NCI-H1436 (cell line): ENCODE measurements at places on chromosomes 1 and 21.
A peak's percentile ranks its signal among the peaks of the same experiment; 100 is the strongest.

- DNase-seq = no peak
Measured at GRCh38 chr21:28875078-28875477, 117.6 kb downstream of the LTN1 start.

GRCh38 chr1:87684713-87685205 lies 356.1 kb downstream of the LMO4 start:
- peak; percentile 16 for DNase-seq

- DNase-seq = no peak
Measured at GRCh38 chr1:240395336-240395735, 216.6 kb downstream of the GREM2 start.

- no peak for DNase-seq
Measured at GRCh38 chr1:25700626-25701025, 84.0 kb downstream of the MAN1C1 start.

DNA sequence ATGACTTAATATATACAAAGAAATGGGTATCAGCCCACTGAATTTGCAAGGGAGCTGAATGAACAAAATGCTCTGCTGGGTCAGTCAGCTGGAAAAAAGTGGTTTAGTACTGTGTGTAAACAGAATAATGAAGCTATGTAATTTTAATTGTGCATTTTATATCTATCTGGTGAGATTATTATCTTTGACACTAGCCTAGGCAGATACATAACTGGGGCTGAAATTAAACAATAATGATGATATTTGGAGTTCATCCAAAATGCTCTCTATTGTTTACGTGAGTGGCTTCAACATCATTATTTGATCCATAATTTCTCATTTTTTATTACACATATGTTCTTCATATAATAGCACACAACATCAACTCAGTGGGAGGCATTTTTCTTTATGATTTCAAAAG lies 208.5 kb upstream of the SNX7 start:
- no peak for DNase-seq

DNA sequence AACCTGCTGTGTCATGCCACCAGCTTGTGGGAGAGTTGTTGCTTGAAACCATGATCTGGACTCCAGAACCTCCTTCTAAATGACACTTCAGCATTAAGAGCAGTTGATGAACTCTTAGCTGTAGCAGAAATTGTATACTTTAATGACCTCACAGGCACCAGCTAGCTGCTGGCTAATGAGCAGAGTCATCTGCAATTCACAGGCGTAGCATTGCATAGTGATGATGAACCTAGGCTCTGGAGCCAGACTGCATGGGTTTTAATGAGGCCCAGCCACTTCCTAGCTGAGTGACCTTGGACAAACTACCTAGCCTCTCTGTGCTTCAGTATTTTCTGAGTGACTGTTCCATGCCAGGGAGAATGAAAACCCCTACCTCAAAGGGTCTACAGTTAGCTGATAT lies 407.1 kb downstream of the LMO4 start:
- peak; percentile 37 for DNase-seq

GRCh38 chr1:20850021-20850420 lies 62.9 kb upstream of the HP1BP3 start:
- DNase-seq = no peak

- DNase-seq = peak; percentile 62
Measured at GRCh38 chr1:246012341-246012740, 494.7 kb downstream of the SMYD3 start.

GRCh38 chr1:200510228-200510623 lies 100.4 kb upstream of the ZNF281 start:
- peak; percentile 87 for DNase-seq

DNA sequence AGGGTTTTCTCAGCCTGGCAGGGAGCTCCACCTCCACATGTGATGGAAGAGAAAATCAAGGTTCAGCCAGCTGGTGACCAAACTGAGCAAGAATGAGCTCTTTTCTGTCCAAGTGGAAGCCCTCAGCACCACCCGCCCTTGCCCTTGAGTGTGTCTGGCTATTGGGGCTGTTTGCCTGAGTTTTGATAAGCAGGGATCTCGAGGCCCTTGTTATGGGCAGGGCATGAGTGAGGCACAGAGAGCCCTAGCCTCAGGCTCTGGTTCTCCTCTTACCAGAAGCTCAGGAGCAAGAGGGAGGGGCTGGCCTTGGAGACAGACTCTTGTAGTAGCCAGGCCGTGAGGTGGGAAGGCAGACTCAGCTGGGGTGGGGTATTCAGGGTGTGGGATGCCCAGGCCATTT lies 37.5 kb upstream of the ARF1 start:
- no peak for DNase-seq

GRCh38 chr1:79551321-79551720 lies 544.8 kb upstream of the ADGRL4 start:
- no peak for DNase-seq

- no peak for DNase-seq
Measured at GRCh38 chr21:33377221-33377920, 25.8 kb upstream of the IFNGR2 start.

- no peak for DNase-seq
Measured at GRCh38 chr1:221497046-221497445, 244.8 kb downstream of the DUSP10 start.

DNA sequence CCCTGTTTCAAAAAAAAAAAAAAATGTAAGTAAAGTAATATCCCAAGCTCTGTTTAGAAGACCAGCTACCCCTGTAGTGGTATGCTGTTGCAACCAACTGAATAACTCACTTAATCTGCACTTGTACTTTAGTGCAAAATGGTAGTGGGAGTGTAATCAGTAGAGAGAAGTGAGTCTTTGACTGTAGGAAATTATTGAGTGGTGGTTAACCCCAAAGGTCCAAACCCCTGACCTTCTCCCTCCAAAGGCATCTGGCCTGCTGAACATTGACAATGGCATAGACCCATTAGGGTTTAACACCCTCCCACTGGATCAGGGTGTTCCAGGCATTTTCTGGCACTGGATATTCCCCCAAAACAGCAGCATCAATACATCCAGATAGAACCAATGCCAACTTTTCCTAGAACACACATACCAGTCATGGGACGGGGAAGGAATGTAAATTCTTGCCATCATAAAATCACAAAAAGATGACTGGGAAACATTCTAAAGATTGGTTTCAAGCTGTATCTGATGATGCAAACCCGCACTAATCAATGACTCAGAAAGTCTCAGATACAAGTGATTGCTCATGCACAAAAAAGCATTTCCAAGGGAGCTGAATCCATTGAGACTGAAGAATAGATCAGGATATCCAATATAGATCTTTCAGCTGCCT lies 110.3 kb downstream of the MRPL39 start:
- no peak for DNase-seq

GRCh38 chr21:17441370-17441769 lies 71.5 kb upstream of the CXADR start:
- DNase-seq = no peak

GRCh38 chr1:200028586-200029034 lies 1.1 kb downstream of the NR5A2 start:
- DNase-seq = no peak

DNA sequence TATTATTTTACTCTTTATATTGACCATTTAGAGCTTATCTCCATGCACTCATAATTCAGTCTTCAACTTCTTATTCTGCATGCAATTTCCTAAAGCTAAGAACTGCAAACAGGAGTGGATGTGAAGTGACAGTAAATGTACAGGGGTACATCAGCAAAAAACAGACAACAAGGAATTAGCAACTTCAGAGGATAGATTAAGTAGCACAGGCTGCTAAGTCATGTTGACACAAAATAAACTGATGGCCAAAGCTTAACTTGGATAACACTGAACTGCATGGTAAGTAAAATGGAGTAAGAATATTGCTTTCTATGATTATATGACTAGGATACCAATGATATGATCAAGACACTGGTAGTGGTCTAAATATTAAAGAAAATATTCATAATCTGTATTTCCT lies 66.5 kb downstream of the USP24 start:
- no peak for DNase-seq

DNA sequence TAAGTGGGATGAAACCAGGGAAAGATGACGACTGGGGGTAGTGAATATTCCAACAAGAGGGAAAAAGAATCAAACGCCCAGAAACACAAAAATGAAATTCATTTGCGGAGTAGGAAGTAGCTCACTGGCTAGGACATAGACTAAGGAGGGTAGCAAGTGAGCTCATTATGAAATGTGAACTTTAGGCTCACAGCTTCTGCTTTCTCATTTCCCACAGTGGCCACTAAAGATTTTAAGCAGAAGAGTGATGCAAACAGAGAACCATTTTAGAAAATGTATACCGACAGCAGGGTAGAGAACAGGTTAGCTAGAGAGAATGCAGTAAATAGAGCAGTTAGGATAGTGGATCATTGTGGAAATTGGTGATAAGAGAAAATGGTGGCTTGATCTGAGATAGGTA lies 3.5 kb downstream of the CD48 start:
- no peak for DNase-seq

DNA sequence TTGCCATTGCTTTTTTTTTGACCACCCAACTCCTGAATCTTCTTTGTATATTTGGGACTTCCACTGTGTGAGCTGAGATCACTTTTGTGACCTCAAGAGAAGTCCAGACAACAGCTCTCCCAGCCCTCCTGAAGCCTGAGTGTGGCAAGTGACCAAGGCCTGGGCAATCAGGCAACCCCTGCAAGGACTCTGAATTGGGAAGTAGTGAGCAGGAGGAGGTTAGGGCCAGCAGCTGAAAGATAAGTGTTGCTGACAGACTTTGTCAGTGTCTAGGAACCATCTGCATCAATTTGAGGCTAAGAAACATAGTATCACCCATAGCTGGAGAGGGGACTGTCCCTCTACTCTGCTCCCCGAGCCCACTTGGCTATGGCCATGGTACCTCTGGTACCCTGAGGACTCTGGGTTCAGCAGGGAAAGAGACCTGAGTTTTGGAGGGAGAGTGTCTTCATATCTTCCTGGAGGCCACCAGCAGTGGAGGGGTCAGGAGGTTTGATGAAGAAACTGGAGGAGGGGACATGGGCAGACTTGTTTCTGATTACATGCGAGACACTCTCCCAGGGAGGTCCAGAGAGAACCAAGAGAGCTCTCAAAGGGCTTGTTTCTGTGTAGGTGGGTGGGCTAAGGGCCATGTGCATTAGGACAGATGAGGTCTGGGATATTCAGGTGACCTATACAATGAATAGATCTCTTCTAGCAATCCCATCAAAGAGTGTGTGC lies 147.0 kb upstream of the DNAH14 start:
- DNase-seq = no peak

- DNase-seq = no peak
Measured at GRCh38 chr1:99216956-99217355, 47.3 kb upstream of the PLPPR4 start.

DNA sequence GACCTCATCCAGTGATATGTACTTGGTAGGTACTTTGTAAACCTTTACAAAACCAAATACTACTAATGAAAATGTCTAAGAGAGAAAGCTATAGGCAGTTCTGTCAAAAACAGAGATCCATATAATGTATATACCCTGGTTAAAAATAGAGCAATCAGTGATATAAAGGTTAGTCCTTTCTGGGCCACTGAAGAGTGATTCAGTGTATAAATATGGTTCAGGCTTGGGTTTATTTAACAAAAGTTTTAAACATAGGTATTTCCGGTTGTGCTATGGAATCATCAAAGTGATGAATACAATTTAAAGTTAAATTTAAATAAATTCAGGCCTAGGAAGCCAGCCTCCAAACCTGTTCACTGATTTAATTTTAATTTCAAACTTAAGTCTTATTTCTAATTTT lies 108.4 kb upstream of the DMRTA2 start:
- DNase-seq = no peak

DNA sequence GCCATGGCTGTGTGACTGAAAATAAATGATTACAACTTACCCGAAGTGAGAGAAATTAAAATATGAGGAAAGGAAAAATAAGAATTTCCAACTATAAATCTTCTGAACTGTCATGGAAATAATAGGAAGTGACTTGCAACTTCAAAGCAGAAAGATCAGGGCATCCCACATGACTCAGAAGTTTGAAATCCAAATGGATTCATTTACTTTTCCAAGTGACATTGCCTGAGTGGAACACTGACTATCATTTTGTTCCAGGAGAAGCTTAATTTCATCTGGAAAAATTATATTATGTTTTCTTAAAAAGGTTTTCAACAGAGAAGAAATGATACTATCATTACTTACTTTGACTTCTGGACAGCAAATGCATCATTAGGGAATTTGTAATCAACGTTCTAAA lies 110.8 kb downstream of the GREM2 start:
- DNase-seq = no peak

DNA sequence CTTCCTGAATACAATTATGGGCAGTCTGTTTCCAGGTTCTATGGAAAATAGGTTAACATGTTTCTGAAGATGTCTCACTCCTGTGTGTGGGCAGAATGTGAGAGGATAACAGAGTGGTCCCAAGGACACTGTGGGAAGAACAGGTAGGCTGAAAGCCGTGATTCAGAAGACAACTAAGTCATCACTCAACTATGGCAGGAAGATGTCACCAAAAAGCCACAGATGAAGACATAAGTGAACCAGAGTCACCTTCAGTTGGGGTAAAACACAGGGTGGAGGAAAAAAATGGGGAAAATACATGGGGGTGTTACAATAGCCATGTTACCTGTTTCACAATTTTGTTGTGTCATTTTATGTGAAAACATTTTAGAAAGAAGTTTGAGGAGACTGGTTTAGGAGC lies 75.1 kb downstream of the UCHL5 start:
- DNase-seq = no peak

DNA sequence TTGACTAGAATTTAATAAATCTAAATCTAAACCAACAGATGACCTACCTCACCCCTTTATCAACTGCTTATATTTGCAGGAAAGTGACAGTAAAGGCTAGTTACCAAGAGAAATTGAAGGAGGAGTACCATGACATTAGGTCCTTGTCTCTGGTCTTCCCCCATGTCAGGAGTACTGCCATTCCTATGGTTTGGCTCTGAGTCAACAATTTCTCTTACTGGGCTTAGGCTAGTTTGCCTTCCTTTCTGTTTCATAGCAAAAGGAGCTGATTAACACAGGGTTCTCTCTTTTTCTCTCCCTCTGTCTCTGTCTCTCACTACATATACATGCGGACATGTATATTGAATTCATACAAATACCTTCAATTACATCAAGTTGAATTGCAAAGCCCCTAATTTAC lies 579.9 kb downstream of the DPYD start:
- DNase-seq = no peak

- DNase-seq = no peak
Measured at GRCh38 chr1:244887281-244887680, 22.9 kb upstream of the HNRNPU start.

GRCh38 chr1:26626994-26627393 lies 68.8 kb upstream of the ARID1A start:
- DNase-seq = no peak

DNA sequence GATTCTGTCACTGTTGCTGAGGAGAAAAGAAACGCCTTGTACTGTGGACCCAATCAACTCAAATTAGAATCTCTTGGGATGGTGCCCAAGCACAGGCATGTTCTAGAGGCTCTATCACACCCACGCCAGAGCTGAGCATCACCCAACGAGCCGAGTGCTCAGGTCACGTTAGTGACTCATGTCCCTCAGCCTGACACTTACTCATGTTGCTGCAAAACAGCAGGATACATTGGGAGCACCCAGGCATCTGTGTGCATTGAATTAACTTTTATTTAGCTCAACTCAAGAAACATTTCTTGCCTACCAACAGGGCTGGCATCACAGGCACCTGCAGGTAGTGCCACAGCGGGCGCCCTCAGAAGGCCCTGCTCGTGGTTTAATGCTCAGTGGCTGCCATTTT lies 149.8 kb downstream of the ETS2 start:
- no peak for DNase-seq
